ENCODE measurements at places on chromosomes 6 and 20.

DNA sequence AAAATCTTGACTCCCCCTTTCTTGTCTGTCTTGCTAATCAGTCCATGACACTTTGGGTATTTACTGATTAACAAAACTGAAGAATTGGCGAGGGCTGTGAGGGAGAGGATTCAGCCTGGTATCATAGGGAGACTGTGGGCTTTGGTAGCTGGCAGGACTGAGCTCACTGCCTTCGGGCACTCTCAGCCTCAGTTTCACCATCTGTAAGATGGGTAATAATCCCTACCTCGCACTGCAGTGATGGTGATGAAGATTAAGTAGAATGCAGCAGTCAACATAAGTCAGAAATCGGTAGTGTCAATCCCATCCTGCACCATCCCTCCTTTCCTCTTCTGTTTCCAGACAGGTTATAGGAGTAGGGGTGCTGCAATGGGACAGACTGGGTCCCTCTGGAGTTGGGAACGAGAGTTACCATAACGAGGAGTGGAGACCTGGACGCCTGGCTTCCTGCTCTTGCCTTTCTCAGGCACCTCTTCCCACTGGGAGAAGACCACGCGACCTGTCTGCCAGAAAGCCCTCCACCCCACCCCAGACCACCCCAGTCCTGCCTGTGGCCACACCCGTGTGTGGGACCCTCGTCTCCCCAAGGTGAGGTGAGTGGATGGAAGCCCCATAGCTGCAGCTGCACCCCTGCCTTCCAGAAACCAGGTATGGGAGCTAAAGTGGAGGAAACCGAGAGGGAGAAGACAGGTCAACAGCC, 99.1 kb downstream of the SNX5 start:
- DNase-seq: no peak

DNA sequence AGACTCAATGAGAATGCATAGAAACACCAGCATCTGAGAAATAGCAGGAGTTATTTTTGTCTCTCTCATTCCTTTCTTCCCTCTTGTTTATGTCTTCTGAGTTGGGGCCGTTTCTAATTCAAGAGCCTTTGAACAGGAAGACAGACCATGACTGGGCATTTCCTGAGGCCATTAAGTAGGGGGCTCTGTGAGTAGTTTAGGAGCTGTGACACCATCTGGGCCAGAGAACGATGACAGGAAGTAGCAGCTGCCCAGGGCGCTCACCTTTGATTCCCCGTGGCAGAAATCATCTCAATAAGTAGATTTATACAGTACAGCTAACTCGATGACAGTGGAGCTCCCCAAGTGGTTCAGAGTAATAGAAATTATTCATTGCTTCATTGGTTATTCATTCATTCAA, 298.4 kb upstream of the PLN start:
- no peak for DNase-seq

DNA sequence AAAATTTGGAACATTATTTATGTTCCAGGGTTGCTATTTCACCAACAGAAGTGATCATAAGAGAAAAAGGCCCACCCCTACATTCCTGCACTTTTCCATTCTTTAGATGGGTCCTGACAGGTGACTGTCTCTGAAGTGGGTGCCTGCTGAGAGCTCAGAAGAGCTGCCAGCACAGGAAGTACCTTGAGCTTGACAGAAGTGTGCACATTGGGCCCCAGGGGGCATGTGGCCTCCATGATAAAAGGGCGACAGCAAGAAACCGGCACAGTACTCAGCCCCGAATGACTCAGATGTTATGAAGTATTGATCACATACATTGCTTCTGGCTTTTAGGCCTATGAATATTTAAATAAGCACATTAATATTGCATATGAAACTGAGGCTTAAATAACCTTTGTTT, 150.4 kb downstream of the PCSK2 start:
- no peak for DNase-seq

GRCh38 chr6:149230712-149231460, 86.6 kb upstream of the TAB2 start:
- no peak for DNase-seq

GRCh38 chr6:53484476-53485280, 60.2 kb downstream of the GCLC start:
- peak; percentile 41 for DNase-seq

GRCh38 chr6:17855381-17855780, 132.1 kb downstream of the KIF13A start:
- DNase-seq: no peak

- DNase-seq: no peak
Observed at GRCh38 chr6:80098392-80098791, 8.1 kb upstream of the BCKDHB start.

DNA sequence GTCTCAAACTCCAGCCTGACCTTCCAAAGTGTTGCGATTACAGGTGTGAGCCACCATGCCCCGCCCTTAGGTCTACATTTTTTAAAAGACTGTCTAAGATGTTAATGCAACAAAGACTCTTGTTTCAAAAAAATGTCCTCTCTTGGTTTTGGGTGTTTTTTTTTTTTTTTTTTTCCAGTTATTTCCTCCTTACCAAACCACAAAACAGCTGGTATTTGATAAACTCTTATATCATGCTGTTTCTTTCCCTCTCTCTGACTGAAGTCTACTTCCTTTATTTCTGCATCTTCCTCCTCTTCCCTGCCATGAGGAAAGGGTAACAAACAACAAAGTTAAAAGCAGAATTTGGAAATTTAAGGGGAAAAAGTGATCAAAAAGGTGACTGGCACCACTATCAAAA, 21.2 kb downstream of the STK38 start:
- no peak for DNase-seq

- peak; percentile 64 for DNase-seq
Observed at GRCh38 chr6:138691595-138692057, 81.9 kb upstream of the CCDC28A start.

- no peak for DNase-seq
Observed at GRCh38 chr6:134009876-134010275, 42.5 kb downstream of the SLC2A12 start.

- DNase-seq: peak; percentile 42
Observed at GRCh38 chr6:155177363-155177961, 86.4 kb upstream of the CLDN20 start.

DNA sequence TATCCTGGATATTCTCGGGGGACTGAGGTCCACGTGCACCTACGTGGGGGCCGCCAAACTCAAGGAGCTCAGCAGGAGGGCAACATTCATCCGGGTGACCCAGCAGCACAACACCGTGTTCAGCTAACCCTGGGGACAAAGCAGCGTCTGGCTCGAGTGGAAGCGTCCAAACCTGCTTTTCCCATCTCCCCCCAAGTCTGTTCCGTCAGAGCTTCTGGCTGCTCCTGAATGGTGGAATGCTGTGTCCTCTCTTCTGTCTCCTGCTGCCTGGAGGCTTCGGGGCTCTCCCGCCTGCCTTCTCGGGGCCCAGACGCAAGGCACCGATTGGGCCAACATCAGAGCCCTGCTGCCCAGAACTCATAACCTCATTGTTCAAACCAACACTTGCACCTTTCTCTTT, 56.7 kb downstream of the GMPR start:
- DNase-seq: no peak

DNA sequence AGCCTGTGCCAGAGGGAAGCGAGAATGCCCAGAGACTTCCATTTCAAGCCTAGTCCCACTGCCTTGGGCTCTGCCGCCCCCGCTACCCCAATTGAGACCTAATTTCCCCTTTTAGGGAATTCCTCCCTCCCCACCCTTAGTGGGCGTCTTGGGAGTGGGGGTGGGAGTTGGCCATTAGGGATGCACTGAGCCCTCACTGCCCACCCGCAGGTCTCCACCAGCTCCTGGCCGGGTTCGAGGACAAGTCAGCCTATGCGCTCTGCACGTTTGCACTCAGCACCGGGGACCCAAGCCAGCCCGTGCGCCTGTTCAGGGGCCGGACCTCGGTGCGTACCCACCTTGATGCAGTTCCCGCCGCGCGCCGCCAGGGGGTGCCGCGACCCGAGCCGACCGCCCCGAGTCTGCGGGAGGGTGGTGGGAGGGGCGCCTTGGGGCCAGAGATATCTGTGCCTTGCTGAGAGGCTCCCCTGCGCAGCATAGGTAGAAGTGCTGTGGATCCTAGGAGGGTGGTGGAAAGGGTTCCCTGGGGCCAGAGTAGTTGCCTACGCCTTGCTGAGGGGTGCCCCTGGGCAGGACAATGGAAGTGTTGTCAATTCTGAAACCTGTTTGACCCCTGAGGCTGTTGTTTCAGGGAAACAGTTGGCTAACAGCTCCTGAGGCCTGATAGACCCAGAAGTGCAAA, 9.2 kb downstream of the ITPA start:
- DNase-seq: no peak

DNA sequence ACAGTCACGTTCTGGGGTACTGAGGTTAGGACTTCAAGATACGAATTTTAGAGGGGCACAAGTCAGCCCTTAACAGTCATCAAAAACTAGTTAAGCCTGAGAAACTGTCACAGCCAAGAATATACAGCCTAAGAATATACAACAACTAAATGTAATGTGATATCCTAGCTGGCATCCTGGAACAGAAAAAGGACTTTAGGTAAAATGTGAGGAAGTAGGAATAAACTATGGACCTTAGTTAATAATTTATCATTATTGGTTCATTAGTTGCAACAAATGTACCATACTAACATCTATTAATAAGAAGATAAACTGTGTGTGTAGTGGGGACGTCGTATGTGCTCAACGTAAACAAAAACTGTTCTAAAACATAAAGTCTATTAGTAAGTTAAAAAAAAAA, 1.1 kb downstream of the PNISR start:
- DNase-seq: no peak

- DNase-seq: no peak
Observed at GRCh38 chr6:111013144-111013915, 31.5 kb downstream of the RPF2 start.

- DNase-seq: no peak
Observed at GRCh38 chr6:93894521-93894920, 475.2 kb upstream of the EPHA7 start.

- DNase-seq: peak; percentile 26
Observed at GRCh38 chr20:46087161-46087560, 2.6 kb downstream of the NCOA5 start.

- no peak for DNase-seq
Observed at GRCh38 chr20:57749131-57749690, 39.4 kb upstream of the PMEPA1 start.

DNA sequence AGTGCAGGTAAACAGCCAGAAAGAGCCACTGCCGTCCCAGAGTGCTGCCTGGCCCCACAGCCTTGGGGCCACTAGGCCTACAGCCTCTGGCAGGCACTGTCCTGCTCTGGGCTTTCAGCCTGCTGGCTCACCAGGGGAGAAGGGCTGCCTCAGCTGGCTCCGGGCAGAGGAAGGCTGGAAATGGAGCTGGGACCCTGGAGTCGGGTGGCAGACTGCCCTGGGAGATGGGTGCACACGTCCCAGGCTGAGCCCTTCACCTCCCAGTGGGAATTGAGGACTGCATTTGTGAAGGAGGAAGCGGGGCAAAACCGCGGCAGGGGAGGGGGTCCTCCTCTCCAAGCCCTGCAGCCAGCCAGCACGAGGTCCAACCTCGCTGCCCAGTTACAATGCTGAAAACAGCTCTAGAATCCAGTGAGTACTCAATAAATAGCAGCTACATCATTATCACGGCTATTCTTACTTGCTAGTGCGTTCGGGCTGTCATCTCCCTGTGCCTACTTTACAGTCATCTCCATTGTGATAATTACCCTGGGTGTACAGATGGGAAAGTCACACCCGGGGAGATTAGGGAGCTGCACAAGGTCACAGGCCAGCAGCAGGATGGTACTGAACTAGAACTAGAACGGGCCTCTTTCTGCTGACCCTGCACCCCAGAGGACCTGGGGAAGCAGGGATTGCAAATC, 13.1 kb downstream of the ACSS1 start:
- DNase-seq: no peak

GRCh38 chr6:43764772-43765171, 5.2 kb upstream of the VEGFA start:
- no peak for DNase-seq

GRCh38 chr6:145076115-145076841, 659.0 kb downstream of the EPM2A start:
- no peak for DNase-seq

GRCh38 chr6:8608737-8609136, 173.4 kb upstream of the SLC35B3 start:
- DNase-seq: no peak

GRCh38 chr6:83365931-83366330, 64.9 kb downstream of the ME1 start:
- DNase-seq: no peak

GRCh38 chr20:14947946-14948345, 610.5 kb upstream of the FLRT3 start:
- no peak for DNase-seq

GRCh38 chr6:89297695-89298351, 17.3 kb downstream of the GABRR2 start:
- DNase-seq: peak; percentile 96

DNA sequence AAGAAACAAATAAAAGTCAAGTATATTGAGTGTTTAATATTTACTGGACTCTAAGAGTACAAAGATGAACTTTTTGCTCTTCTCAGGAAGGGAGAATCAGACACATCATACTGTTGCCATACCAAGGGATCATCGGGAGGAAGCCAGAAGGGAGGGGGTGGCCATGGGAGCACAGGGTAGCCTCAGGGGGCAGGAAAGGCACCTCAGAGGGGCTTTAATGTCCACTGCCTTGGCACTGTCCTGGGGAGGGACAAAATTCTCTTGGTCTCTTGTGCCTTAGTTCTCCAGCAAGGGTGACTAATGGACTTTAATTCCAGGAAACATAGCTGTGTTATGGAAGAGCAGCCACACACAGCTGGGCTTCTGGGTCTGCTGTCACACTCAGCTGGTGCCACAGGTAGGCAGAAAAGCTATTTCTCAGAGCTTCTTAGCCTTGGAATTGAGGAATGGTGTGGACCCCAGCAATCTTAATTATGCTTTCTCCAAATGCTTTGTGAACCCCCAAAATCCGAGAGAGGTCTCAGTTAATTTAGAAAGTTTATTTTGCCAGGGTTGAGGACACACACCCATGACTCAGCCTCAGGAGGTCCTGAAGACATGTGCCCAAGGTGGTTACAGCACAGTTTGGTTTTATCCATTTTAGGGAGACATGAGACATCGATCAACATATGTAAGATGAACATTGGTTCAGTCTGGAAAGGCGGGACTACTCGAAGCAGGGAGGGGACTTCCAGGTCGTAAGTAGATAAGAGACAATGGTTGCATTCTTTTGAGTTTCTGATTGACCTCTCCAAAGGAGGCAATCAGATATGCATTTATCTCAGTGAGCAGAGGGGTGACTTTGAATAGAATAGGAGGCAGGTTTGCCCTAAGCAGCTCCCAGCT, 53.2 kb downstream of the MRAP2 start:
- no peak for DNase-seq

GRCh38 chr6:75203721-75204120, 2.1 kb downstream of the COL12A1 start:
- DNase-seq: no peak

- DNase-seq: no peak
Observed at GRCh38 chr6:4133941-4134838, 1.2 kb downstream of the ECI2 start.

- DNase-seq: no peak
Observed at GRCh38 chr6:25022140-25022553, 86.4 kb upstream of the RIPOR2 start.

DNA sequence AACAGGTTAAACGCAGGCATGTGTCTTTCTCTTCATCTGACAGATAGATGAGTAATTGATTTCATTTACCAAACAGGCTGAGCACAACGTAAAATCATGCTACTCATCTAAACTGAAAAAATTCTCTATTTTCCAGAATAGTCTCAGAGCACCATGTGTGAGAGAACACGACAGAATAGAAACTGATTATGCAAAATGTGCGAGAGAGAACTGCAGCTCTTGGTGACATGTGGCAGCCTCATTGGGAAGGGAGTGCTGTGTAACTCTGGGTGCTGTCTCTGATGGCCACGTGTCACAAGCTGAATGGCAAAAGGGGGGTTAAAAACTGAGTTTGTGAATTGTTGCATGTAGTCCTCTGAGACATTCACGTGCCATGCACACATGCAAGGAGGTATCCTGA, 143.7 kb upstream of the ATXN1 start:
- no peak for DNase-seq

All from SW480 (cell line).